ENCODE measurements at places on chromosomes 7 and 10. TPM values are rescaled to one million over a fixed set of nuclear protein-coding genes. Genes with fewer than 3 reads are reported as not detected.

DNA sequence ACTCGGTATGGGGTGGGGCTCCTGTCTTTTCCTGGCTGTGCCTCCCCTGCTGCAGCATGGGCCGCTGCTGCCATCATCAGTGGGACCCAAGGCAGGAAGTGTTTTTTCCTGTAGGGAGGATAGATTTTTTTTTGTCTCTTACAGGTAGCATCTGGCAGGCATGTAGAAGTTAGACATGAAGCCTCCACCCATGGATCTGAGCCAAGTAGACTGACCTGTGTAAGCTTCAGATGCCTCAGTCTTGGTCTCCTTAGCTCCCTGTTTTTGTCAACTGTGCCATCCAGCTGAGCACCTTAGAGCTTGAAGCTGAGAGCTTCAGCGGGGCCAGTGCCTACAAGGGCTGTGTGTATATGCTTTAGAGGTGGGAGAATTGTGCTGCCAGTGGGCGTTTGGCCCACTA lies 93.5 kb downstream of the AUTS2 start:
- DNase-seq = no peak

GRCh38 chr7:24478137-24478655 lies 95.1 kb upstream of the PALS2 start:
- no peak for DNase-seq

DNA sequence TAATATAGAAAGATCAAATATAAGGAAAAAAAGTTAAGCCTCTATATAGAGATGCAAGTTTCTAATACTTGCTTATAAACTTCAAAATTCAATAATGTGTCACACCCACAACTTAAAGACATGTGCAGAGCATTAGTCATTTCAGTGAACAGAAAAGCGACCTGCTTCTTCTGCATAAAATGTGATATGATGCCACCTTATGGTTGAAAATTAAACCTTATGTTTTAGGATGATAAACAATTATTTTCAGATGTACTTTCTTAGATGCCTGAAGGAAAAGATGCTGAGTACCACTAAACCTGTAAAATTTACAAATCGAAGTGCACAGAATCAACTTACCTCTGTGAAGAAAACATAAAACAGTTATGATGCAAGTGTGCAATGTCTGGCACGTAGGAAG lies 96.0 kb downstream of the MTERF1 start:
- no peak for DNase-seq

GRCh38 chr7:149257146-149257545 lies 4.8 kb upstream of the ZNF783 start:
- DNase-seq = no peak

- DNase-seq = no peak
Measured at GRCh38 chr10:71150796-71151195, 61.6 kb upstream of the UNC5B start.

DNA sequence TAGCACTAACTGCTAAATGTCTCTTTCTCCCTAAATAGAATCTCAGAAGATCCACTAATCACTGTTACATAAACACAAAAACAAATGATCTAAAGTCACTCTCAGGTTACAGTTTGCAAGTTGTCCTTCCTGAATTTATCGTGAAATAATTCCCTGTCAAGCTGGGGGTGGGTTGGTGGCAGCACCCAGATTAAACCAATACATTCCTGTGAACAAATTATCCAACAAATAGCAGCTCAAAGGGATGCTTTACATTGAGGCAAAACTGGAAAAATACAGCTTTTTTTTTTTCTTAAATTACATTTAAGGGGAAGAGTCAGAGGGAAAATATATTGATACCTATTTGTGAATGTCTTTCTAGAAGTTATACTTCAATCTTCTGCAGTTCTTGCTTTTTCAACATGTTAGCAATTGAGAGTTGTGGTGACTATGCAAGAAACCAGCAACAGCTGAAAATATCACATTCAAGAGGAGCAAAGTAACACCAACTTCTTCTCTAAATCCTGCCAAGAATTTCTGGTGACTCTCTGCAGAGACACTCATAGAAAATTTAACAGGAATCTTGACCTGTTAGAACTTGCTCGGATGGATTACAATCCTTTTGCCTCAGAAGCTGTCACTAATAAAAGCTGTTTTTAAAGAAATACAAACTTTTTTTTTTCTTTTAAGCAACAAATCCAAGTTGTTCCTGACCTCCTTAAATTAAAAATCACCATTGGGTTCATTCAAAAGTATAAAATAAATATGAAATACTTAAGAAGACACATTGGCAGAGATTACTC lies 18.9 kb downstream of the LMOD2 start:
- DNase-seq = no peak

- no peak for DNase-seq
Measured at GRCh38 chr7:89060234-89060633, 264.7 kb upstream of the TEX47 start.

GRCh38 chr10:115762029-115762428 lies 511.0 kb downstream of the GFRA1 start:
- DNase-seq = no peak

- no peak for DNase-seq
Measured at GRCh38 chr10:110822035-110822711, 49.6 kb upstream of the PDCD4 start.

DNA sequence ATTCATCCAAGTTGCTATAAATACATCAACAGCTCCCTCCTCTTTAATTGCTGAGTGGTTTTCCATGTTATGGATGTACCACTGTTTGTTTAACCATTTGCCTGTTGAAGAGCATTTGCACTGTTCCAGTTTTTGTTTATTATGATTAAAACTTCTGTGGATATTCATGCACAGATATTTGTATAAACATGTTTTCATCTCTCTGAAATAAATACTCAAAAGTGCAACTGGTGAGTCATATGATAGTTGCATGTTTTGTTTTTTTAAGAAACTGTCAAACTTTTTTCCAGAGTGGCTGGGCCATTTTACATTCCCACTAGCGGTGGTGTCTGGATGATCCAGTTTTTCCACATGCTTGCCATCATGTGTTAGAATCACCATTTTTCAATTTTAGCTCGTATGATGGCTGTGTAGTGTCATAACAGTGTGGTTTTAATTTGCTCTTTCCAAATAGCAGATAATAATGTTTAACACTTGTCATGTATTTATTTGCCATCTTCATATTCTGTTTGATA lies 33.6 kb downstream of the MEOX2 start:
- DNase-seq = no peak

DNA sequence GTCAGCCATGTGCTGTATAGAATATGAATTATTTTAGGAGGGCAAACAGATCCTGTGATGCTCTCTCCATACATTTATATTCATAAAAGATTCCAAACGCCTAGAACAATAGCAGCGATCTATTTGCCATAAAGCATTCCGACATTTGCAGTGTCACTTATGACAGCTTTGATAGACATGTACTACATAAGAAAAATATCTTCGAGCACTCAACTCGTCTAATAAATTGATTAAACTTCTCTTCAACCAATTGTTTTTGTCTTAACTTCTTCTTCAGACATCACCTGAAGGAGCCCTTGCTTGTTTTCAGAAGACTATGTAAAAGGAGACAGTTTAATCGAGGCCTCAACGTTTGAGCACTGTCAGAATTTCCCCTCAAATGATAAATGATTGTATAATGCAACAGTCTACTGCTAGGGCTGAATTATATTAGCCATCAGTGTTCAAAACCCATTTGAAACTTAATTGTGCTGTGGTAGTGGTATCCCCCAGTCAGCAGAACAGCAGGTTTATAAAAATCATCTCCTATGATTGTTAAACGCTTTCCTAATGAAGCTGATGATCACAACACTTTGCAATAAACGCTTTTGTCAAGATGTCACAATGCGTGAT lies 158.0 kb upstream of the MGMT start:
- DNase-seq = no peak

GRCh38 chr10:672203-672602 lies 17.3 kb downstream of the DIP2C start:
- no peak for DNase-seq

- DNase-seq = peak; percentile 64
Measured at GRCh38 chr7:127253281-127254162, 781 bp upstream of the GRM8 start.

Gene GPRIN2
- total RNA-seq = 0.36 TPM

Gene HOXA9
- total RNA-seq = 1.6 TPM

Gene RADIL
- 4.0 TPM for total RNA-seq
